ENCODE measurements at places on chromosomes 3 and 15. TPM values are rescaled to one million over a fixed set of nuclear protein-coding genes. Genes with fewer than 3 reads are reported as not detected.

Gene CFAP100
- total RNA-seq = not detected

Gene DOCK3
- 3.4 TPM for total RNA-seq

Gene CP
- not detected for total RNA-seq

Gene MYL3
- total RNA-seq = not detected

Gene HYAL1
- not detected for total RNA-seq

Gene SSR3
- 147 TPM for total RNA-seq

Gene GOLGA6D
- not detected for total RNA-seq

Gene NEIL1
- total RNA-seq = 2.8 TPM

All from activated CD8-positive, alpha-beta T cell treated with anti-CD3 and anti-CD28 coated beads, Interleukin-2, amount 10 ng/mL, durations not matched to agents 7 days and 5 days (primary cell).